COLO829 (cell line): ENCODE measurements at places on chromosomes 16 and 17.

DNA sequence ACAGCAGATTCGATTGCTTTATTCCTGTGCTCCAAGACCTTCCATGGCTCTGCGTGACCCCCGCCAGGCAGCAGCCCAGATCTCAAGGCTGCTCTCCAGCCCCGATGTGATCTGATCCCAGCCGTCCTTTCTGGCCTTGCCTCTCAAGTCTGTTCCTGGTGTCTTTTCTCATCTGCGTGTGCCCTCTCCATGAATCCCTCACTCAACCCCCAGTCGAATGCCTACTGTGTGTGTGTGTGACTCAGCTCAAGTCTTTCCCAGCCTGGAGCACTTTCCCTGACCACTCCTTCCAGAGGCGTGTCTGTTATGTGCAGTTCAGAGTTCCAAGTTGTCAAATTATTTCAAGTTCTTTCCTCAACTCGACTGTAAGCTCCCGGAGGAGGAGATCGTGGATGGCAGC, 64.0 kb downstream of the MRM1 start:
- peak; percentile 23 for DNase-seq

GRCh38 chr17:34714475-34715410, 135.4 kb downstream of the TMEM132E start:
- DNase-seq: no peak

GRCh38 chr17:79789943-79790804, 6.7 kb downstream of the CBX8 start:
- DNase-seq: no peak

DNA sequence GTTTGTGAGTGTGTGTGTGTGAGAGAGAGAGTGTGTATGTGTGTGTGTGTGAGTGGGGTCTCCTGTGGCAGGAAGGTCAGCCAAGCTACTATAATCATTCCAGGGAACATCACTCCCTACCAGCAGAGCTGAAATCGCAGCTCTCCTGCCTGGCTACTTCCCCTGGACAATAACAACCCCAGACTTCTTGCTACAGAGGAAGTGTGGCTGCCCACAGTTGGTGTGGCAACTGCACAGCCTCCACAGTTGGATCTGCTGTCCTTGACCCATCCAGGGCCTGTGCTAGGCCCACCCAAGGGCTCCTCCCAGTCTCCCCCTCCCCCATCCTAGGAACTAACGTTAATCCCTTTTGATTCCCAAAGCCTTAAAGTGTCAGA, 1.5 kb downstream of the SLC13A5 start:
- no peak for DNase-seq

DNA sequence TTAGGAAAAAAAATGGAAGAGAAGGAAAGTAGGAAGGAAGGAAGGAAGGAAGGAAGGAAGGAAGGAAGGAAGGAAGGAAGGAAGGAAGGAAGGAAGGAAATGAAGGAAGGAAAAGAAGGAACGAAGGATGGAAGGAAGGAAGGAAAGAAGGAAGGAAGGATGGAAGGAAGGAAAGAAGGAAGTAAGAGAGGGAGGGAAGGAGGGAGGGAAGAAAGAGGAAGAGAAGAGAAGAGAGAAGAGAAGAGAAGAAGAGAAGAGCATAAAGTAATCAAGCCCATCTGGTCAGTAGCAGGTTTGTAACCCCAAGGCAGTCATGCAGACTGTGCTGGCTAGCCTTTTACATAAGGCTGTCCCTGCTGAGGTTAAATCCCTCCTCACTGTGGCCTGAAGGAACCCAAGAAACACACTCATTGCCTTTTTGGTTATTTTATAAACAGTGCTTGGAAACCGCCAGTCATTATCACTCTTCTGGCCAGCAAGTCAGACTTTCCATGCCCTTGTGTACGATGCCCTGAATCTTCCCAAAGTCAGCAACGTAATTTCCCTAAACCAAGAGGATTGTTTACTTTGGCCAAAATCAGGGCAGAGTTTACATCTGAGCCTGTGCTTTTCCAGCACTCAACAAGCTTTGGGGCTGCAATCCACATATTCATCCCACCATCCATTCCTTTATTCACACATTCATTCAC, 409.6 kb upstream of the MAF start:
- DNase-seq: no peak

DNA sequence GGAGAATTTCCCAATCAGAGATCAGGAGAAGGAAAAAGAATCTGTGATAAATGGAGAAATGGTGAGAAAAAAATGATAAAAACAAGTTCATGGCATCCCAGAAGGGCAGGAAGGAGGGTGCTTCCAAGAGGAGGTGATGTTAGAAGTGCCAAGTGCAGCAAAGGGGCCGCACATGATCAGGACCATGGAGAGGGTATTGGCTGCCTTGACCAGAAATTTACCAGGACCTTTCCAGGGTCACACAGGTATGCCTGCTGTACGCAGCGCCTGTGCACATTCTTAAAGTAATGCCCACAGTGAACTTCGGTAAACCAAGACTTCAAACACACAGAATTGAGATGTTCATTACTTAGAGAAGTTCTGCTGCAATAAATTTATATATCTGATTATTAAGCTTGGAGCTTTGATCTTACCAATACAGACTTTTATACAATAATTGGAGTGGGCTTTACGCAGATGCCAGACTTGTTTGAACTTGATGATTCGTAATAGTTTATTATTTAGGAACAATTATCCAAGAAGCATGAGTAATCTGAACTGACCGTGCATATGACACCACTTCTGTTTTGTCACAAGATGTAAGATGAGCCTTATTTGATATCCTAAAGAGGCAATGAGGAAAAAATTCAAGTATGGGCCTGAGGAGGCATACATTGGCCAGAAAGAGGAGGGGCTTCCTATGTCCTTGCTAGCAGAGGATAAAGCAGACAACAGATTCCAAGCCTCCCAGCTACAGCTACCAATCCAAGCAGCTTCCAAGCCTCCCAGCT, 2.2 kb upstream of the KRT33A start:
- DNase-seq: no peak

- DNase-seq: peak; percentile 45
Observed at GRCh38 chr17:82592767-82593589, 55.3 kb downstream of the WDR45B start.

DNA sequence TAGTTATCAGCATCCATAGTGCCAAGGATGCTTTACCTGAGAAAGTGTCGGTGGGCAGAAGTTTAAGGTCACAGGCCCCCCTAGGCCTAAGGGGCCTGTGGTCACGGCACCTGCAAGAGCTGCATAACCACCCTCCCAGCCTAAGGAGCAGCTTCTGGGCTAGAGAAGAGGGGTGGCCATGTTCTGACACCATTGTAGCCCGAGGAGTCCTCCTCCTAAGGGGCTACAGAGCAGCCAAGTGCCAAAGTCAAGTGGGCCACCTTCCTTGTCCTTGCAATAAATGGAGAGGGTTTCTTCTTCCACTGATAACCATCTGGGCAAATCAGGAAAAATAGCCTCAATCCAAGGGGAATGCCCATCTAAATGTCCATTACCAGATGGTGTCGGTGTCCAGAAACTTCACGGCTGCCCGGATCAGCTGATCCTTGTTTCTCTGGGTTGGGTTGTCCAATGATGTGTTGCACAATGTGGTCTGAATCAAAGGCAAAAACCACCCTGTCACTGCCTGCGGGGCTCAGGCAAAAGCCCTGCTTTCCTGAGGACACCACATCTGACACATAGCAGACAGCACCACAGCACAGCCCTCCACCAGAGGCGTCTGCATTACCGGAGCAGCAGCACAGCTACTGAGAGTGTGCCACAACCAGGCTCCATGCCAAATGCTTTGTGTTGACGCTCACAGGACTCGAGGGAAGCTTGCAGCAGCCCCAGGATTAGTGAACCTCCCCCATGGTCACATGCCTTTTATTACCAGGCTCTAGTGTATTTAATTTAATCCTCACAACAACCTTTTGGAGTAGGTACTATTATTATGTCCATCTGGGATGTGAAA, 12.8 kb downstream of the ATPAF2 start:
- no peak for DNase-seq

- DNase-seq: no peak
Observed at GRCh38 chr16:57335366-57335765, 23.2 kb upstream of the CCL22 start.

DNA sequence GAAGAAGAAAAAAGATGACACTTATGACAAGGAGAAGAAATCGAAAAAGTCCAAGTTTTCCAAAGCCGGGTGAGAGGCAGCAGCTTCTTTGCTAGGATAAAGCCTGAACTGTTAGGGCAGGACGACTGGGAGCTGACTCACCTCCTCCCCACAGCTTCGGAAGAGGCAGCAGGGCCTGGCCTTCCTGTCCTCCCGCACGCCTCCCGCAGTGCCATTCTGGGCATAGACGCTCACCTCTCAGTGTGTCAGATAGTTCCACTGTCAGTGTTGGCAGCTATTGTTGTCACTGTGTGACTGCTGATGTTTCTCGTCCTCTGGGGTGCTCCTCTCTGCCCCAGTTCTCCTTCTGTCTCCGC, 12.6 kb downstream of the UBN1 start:
- DNase-seq: peak; percentile 50

DNA sequence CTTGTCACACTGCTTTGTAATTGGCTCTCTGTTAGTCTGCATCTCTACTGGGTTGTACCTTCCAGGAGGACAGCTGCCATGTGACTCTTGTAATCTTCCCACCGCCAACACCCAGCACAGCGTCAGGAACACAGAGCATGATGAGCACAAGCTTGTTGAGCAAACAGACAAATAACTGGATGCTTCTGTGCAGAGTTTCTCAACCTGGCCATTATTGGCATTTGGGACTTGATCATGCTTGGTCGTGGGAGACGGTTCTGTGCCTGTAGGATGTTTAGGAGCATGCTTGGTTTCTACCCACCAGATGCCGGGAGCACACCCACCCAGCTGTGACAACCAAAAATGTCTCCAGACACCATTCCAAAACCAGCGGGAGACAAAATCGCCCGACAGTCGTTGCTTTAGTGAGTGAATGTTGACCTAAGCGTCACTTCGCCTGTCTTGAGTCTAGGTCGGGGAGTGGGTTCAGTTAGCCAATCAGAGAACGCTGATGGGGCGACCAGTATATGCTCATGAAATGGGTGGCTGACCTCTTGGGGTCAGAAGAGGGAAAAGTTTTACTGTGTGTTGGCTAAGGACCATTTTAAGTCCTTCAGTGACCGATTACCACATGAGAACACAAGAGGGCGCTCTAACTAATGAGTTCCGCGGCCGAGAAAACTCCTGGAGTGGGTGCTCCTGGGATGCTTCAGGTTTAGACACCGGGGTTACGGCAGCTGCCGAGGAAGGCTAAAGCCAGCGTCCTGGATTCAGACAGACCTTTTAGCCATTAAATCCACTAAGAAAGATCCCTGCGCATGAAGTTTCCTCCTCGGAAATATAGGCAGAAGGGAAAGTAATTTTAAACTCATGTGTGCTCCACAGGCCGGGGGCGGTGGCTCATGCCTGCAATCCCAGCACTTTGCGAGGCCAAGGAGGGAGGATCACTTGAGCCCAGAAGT, 57.8 kb upstream of the TEX2 start:
- DNase-seq: peak; percentile 86

DNA sequence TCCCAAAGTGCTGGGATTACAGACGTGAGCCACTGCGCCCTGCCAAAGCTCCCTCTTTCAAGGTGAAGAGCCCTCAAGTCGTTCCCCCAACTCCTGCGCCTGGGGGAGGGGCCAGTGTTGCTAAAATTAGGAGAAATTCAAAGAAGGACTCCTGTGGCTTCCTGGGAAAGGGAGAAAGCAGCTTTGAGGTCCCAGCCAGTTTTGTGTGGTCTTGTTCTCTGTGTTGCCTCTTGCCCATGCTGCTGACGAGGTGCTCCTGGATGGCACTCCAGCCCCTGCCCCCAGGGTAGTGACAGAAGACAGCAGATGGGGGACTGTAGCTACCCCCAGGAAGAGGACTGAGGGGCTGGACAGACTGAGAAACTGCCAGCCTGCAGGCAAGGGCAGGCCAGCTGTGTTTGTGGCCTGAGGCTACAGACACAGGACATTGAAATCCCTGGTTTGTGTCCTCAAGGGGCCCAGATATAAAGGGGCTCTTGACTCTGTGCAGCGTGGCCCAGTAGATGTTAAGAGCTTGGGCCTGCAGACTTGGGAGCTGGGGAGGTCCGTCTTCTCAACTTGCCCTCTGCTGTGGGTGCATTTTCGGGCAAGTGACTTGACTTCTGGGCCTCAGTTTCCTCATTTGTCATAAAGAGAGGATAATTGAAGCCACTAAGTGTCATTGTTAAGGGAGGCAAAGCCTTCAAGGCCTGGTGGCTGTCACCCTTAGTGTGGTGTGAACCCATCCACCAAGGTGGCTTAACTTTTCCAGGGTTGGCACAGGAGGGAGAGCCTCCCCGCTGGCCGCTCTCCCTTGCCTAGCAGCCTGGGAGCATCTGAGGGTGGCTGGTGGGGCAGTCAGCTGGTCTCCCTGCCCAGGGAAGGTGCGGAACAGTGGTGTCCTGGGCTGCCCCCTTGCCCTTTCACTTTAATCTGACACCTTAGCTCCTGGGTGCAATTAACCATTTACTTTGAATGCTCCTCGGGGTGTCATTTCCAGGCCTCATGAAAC, 4.1 kb downstream of the UBALD2 start:
- DNase-seq: no peak

- no peak for DNase-seq
Observed at GRCh38 chr16:49439050-49439449, 65.4 kb downstream of the C16orf78 start.

- no peak for DNase-seq
Observed at GRCh38 chr17:65618516-65618915, 57.1 kb upstream of the AXIN2 start.

DNA sequence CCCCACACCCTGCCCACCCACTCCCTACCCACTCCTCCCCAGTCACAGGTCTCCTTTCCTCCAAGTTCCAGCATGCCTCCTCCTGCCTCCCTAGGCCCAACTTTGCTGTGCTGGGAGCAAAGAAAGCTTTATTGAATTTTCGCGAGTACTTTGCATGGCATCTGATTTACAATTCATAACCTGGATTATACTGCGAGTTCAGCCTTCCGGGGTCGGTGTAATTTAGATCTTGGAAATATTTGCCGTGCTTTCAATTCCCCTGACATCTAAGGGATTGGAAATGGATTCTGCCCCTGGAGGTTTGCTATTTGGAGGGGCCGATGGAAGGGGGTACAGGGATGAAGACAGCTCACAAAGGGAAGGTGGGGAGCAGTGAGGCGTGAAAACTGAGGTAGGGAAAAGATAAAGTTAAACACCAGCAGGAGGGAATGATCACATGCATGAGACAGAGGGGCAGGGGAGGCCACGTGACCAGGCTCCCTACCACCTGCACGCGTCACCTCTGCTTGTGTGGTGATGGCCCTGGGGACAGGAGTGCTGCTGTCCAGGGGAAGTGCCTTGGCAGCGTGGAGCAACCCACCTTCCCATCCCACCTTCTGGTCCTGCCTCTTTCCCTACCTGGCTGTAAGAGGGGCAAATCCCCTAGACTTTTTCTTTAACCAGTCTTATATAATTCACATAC, 132.3 kb upstream of the RPL38 start:
- DNase-seq: no peak

DNA sequence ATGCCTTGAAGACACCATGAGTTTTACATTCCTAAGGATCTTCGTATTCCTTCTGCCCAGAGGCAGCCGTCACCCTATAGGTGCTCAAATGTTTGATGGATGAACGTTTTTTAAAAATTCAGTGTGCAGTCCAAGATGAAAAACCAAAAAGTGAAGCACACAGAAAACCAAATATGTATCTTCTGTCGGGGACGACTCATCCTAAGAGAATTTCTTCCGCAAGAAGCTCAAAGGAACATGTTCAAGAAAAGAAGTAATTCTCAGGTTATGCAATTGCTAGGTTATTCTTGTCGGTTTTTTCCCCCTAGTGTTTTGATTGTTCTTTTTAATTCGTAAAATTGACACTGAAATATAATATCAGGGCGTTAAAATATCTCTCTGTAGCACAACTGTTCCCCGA, 1.4 kb downstream of the CENPV start:
- no peak for DNase-seq
